ENCODE measurements at places on chromosomes 12 and 14. TPM values are rescaled to one million over a fixed set of nuclear protein-coding genes. Genes with fewer than 3 reads are reported as not detected.

DNA sequence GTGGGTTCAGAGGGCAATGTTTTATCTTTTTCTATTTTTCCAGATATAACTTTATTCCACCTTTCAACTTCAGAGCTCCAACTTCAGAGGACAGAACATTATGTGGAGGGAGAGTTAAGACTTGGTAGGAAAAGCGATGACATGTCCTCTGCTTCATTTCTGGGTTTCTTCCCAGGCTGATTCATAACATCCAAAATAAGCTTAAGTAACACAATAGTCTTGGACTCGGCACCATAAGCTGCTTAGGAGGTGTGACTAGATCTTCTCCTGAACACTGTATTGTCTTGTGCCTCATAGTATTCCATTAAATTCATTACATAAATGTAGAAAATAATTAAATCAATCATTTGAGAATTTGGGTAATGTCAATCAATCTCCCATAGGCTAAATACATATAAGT lies 95.5 kb upstream of the PDE3A start:
- H3K27ac ChIP-seq, result peak overlapping the region; percentile 58
- H3K4me1 ChIP-seq, result peaks cover 45% of the 10 kb centered on the region
- H3K36me3 ChIP-seq, result no peaks in the 10 kb centered on the region
- H3K27me3 ChIP-seq, result no peaks in the 10 kb centered on the region
- no peak for DNase-seq

GRCh38 chr14:72754949-72755348 lies 139.0 kb downstream of the DPF3 start:
- H3K27ac ChIP-seq, result no peak overlapping the region
- H3K4me3 ChIP-seq, result no peak overlapping the region
- H3K27me3 ChIP-seq, result no peaks in the 10 kb centered on the region
- peak; percentile 69 for DNase-seq
- H3K4me1 ChIP-seq, result peaks cover 7% of the 10 kb centered on the region

GRCh38 chr12:24561411-24561871 lies 387.5 kb downstream of the BCAT1 start:
- H3K36me3 ChIP-seq, result no peaks in the 10 kb centered on the region
- H3K27ac ChIP-seq, result peak overlapping the region; percentile 84
- peak overlapping the region; percentile 98 for H3K4me3 ChIP-seq
- H3K4me1 ChIP-seq, result peaks cover 24% of the 10 kb centered on the region

- peak overlapping the region; percentile 77 for H3K4me3 ChIP-seq
- no peaks in the 10 kb centered on the region for H3K27me3 ChIP-seq
- peaks cover 44% of the 10 kb centered on the region for H3K4me1 ChIP-seq
These were observed 1.1 kb upstream of the CKAP4 start for GRCh38 chr12:106248846-106249371.

DNA sequence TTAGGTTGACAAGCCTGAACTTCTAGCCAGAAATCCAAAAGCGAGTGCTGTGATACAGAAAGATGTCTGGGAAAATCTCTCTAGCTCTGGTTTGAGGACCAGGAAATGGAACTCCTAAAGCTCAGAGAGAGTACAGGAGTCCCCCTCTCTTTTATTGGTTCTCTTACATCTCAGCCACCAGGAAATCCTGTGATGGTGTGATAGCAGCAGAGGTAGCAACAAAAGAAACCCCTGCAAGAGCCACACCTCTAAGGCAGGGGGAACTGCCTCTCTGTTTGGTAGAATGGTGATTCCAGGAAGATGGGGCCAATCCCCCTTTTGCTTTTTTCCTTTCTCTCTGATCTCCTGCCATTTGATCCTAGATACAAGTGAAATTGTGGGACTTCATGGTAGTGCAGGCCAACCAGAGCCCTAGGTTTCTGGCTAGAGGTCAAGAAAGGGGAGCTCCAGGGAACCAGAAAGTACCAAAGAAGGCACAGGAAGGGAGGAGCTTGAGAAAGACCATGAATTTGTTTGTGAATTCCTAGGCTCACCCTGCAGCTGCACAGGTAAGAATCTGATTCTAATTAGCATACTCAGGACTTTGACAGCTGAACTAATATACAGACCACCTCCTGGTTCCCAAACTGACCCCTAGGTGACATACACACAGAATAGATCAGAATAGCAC lies 88.5 kb downstream of the PAPLN start:
- no peak overlapping the region for H3K27ac ChIP-seq
- no peaks in the 10 kb centered on the region for H3K27me3 ChIP-seq

DNA sequence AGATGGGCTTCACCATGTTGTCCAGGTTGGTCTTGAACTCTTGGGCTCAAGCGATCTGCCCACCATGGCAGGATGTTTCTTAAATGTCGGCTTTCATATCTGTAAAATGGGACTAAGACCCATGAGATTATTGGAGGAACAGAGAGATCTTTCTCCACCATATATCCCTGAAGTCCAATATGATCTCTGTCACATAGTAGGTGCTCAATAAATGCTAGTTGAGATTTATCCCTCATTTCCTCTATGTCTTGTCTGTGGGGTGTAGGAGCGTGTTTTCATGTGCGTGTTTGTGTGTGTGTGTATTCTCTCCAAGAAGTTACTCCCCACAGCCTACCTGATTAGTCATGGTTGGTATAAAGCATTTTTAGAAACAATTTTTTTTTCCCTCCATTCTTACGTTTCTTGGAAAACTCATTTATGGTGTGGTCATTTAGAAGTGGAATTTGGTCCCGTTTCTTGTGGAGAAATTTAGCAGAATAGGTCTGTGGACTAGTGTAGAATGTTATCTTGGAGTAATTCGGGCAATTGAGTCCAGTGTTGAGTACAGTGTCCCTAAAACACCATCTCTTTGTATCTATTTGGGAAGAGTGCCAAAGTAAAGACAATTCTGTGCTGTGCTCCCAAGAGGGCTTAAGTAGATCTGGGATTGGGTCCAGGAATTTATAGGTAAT lies 4.3 kb downstream of the STRAP start:
- H3K36me3 ChIP-seq, result peaks cover 21% of the 10 kb centered on the region
- DNase-seq, result no peak
- H3K4me3 ChIP-seq, result no peak overlapping the region

GRCh38 chr12:113766131-113766878 lies 199.8 kb downstream of the RBM19 start:
- peaks cover 15% of the 10 kb centered on the region for H3K4me1 ChIP-seq
- peaks cover 24% of the 10 kb centered on the region for H3K27me3 ChIP-seq
- H3K36me3 ChIP-seq, result no peaks in the 10 kb centered on the region
- no peak overlapping the region for H3K4me3 ChIP-seq

DNA sequence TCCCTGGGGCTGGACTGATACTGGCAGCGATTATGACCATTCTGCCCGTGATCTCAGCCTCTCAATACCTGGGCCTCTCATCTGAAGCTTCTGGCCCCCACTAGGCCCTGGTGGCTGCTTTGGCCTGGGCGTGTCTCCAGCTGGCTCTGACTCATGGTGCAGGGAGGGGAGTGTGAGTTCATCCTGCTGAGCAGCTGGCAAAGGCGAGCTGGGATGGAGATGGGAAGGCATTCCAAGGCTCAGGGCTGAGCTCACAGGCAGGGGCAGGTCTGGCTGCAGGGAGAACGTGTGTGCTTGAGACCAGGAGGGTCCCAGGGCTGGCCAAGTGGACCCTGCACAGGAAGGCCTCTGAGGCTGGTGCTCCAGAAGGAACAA lies 221.8 kb downstream of the TMEM121 start:
- no peaks in the 10 kb centered on the region for H3K27me3 ChIP-seq
- no peaks in the 10 kb centered on the region for H3K4me1 ChIP-seq
- no peak overlapping the region for H3K27ac ChIP-seq

DNA sequence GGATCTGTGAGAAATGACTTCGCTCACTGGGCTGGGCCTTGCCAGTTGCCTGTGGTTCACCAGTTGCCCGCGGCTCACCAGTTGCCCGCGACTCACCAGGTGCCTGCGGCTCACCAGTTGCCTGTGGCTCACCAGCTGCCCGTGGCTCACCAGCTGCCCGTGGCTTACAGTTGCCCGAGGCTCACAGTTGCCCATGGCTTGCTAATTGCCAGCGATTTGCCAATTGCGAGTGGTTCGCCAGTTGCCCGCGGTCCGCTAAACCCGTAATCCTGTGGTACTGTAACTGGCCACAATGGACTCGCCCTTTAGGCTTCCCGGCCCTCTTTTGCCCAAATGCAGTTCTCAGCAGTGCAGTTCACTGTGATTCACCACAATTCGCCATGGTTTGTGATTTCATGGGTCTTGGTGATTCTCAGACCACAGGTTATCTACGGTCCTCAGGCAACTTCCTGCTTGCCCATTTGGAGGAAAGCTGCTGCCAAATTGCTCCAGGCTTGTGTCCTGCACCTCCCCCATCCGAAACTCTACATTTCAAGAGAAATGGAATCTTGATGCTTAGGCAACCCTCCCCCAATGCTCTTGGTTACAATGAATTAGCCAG lies 15.0 kb upstream of the MEG3 start:
- DNase-seq, result no peak
- H3K4me1 ChIP-seq, result peaks cover 4% of the 10 kb centered on the region
- H3K4me3 ChIP-seq, result no peak overlapping the region
- H3K27ac ChIP-seq, result no peak overlapping the region
- peaks cover 5% of the 10 kb centered on the region for H3K36me3 ChIP-seq

Gene ANKS1B
- total RNA-seq, result 0.70 TPM

Gene SLC2A13
- 6.9 TPM for total RNA-seq

Gene PKP2
- total RNA-seq, result 2.1 TPM

Gene IAPP
- not detected for total RNA-seq

Gene KRT6A
- not detected for total RNA-seq

Gene RDH12
- total RNA-seq, result not detected

Gene TSPAN11
- total RNA-seq, result 9.2 TPM

Gene OR4K14
- not detected for total RNA-seq
